Fibroblast of villous mesenchyme (primary cell): ENCODE measurements at places on chromosomes 5 and 9.
A peak's percentile ranks its signal among the peaks of the same experiment; 100 is the strongest.

GRCh38 chr5:18305288-18305924 lies 671.1 kb downstream of the TAF11L14 start:
- DNase-seq = peak; percentile 48

DNA sequence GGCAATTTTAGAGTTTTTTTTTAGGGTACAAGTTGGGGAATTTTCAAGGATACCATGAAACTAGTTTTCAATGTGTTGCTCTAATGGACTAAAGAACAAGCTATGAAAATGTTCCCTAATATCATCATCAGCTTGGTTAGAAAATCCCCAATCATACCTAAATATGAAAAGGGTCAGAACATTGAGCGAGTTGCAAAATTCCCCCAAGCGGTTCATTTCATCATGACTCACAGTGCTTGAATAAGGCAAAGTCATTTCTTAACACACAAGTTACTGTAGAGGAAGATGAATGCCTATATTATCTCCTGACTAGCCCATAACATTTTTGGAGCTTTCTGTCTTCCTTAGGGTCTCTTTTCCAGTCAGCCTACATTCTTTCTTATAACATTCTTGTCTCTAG lies 62.7 kb downstream of the ST8SIA4 start:
- DNase-seq = peak; percentile 71

- no peak for DNase-seq
Observed at GRCh38 chr5:72434781-72435437, 72.3 kb downstream of the ZNF366 start.

DNA sequence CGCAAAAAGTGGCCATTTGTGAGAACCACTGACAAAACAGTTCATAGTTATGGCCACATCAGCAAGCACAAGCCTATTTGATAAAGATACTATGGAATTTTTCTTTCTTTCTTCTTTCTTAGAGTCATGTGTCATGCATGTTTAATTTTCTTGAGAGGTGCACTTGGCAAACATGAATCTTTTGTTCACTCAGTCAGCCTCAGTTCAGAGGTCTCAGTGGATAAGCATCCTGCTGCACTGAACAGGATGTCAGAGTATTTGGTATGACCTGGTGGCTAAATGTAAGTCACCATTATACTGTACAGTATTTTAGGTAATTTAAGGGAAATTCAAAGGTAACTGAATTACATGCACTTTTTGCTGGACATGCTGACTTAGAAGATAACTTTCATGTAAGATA lies 5.4 kb downstream of the NNT start:
- no peak for DNase-seq

GRCh38 chr5:168658394-168658793 lies 79.2 kb upstream of the PANK3 start:
- DNase-seq = no peak

GRCh38 chr5:65073250-65073661 lies 304.5 kb downstream of the CWC27 start:
- DNase-seq = peak; percentile 49

GRCh38 chr5:177508837-177509236 lies 789 bp downstream of the DOK3 start:
- no peak for DNase-seq

DNA sequence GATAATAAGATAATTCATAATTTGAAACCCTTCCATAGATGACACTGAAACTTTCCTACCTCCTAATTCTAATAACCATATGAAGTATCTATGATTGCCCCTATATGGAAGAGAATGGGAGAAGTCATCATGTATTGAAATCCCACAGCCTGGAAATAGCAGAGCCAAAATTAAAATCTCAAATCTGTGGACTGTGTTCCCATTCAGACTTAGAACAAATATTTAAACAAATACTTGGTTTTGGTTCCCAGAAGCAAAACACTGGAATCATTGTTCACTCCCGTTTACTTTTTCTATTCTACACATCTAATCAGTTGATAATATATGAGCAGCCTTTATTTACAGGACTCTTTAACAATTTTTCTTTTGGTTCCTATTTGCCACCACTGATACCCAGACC lies 92.6 kb upstream of the PTPRD start:
- no peak for DNase-seq

DNA sequence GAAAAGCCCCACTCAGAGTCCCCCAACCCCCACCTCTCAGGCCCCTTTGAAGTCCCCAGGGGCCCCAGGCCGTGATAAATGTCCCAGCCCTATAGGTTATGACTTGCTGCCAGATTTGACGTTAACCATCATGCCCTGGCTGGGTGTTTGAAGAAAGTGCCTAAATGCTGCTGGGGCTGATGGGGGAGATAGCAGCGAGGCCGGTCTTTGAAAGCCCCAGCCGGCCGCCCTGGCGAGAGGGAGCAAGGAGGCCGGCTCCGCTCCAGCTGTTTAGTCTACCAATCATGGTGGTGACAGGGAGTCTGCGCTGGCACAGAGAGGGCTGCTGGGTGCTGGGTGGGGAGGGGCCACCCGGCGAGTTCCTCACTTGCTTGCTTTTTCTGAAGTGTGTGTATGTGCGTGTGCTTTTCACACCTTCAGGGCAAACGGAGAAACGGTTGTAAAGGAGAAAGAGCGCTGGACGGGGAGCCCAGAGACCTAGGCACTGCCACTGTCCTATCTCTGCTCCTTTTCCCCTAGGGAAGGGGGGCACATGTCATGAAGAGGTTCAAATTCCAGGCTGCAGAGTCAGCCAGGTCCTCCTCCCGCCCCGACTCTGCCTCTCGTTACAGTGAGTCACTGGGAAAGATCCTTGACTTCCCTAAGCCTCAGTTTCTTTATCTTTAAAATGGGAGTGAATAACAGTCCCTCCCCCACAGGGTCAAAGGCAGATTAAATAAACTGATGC lies 126.1 kb upstream of the HAND1 start:
- peak; percentile 29 for DNase-seq

DNA sequence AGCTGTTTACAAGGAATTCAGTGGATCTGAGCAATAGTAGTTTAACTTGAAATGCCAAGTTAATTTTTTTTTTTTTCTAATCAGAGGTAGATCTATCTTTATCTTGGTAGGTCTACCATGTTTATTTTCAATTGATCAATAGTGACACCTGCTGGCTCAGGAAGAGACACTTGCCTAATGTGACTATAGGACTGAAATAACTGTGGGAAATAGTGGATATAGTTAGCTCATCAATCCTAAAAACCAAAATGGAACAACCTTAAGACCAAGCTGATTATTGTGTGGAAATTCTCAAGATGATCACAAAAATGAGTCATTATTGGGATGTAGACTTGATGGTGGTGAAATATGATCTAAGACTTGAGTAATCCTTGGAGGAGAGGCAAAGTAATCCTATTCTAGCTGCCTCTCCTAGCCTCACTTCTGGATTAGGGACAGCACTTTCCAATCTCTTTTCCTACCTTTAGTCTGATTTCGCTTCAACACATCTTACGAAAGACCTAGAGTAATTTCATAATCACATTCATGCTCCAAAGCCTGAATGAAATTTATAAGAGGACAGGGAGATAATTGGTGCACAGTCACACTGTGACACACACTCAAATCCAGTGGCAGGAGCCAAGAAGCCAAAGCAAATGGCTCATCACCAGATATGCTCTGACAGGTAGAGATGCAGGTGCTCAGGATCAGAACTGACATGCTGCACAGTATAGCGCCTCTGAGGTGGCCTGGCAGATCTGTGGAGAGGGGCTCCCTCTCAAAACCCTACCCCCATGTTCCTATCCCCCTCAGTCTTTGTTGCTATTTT lies 156.3 kb downstream of the HMHB1 start:
- DNase-seq = peak; percentile 65
